ENCODE measurements at places on chromosomes 6 and 20. TPM values are rescaled to one million over a fixed set of nuclear protein-coding genes. Genes with fewer than 3 reads are reported as not detected.

Gene OR2B6
- not detected for total RNA-seq

DNA sequence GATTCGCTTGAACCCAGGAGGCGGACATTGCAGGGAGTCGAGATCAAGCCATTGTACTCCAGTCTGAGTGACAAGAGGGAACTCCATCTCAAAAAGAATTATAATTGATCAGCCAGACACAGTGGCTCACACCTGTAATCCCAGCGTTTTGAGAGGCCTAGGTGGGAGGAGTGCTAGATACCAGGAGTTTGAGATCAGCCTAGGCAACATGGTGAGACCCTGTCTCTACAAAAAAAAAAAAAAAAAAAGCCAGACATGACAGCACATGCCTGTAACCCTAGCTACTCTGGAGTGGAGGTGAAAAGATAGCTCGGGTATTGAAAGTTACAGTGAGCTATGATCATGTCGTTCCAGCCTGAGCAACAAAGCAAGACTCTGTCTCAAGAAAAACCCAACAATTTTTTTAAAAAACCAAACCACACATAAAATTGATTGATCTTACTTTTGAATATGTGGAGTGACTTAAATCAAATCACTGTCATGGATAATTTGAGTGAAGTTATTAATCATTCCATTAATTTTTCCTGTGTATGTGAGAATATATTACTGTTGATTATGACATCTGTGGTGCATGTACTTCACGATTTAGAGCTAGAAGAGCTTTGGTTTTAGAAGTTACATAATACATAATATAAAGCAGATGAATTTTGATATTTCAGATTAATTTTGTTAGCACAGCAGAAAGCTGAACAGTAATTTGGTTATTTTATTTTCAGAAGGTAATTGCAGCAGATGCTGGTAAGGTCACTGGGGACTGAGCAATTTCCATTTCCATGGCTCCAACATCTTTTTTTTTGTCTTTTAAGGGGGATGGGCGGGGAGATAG, 34.4 kb downstream of the NCOA7 start:
- DNase-seq: no peak

GRCh38 chr6:32069460-32069859, 31.2 kb downstream of the CYP21A2 start:
- DNase-seq: no peak

GRCh38 chr6:128068119-128068479, 167.2 kb upstream of the THEMIS start:
- DNase-seq: no peak

- no peak for DNase-seq
Observed at GRCh38 chr6:142716097-142716496, 228.9 kb downstream of the HIVEP2 start.
